ENCODE measurements at places on chromosomes 16 and 17.

- no peak for DNase-seq
Observed at GRCh38 chr17:41785859-41786226, 668 bp downstream of the JUP start.

GRCh38 chr16:46620266-46621005, 743 bp downstream of the SHCBP1 start:
- DNase-seq = no peak

GRCh38 chr16:89194340-89195311, 5.7 kb downstream of the SLC22A31 start:
- DNase-seq = no peak

DNA sequence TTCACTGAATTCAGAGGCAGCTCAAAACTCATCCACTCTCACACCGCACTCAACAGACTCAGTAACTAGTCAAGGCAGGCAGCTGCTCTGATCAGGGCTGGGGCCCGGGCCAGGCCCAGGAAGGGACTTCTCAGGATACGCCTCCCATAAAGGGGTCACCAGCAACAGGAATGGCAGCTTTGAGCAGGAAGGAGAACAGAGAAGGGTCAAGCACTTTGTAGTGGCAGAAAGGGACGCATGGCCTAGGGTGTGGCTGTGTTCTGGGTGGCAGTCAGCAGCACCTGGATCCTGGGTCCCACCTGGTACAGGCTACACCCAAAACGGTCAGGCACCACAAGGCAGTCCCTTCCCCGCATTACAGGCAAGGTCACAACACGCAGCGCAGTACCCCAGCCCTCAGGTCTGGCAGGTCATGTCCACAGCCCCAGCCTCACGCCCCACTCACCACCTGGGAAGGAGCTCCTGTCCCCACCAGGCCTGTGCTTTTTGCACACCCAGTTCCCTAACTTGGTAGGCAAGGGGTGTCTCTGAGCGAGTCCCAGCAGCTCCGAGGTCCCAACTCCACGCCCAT, 99.7 kb downstream of the ZNF778 start:
- no peak for DNase-seq

DNA sequence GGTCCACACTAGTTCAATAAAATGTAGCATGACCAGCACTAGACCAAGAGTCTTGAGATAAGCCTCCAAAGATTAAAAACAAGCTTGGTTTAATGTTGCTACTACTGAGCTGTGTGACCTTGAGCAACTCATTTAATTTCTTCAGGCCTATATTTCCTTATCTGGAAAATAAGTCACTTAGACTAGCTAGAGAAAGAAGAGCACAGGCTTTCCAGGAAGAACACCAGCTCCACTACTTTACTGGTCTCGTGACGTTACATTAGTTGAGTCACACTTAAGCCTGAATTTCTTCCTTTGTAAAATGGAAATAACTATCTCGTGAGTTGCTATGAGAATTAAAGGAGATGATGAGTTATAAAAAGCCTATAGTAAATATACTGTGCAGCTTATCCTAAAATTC, 5.4 kb downstream of the HELZ start:
- DNase-seq = no peak

- DNase-seq = no peak
Observed at GRCh38 chr17:80890196-80890920, 101.3 kb upstream of the CHMP6 start.

DNA sequence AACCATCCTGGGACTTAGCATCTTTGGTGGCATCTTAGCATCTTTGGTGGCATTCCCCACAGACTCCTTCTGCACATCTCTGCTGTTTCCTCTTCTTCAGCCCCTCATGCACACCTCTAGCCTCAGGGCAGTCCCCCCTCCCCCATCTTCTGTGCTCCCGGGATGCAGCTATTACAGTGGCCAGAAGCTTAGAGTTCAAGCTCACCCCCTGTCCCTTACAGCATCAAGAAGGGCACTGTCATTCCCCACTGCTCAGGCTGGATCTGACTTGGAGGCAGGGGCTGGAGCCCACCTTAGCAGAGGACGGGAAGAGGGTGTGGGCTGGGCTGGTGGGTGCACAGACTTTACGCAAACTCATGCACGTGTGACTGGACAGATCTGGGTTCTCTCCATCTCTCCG, 650 bp downstream of the EPN3 start:
- no peak for DNase-seq

- DNase-seq = no peak
Observed at GRCh38 chr17:50947782-50948543, 81.8 kb upstream of the TOB1 start.

DNA sequence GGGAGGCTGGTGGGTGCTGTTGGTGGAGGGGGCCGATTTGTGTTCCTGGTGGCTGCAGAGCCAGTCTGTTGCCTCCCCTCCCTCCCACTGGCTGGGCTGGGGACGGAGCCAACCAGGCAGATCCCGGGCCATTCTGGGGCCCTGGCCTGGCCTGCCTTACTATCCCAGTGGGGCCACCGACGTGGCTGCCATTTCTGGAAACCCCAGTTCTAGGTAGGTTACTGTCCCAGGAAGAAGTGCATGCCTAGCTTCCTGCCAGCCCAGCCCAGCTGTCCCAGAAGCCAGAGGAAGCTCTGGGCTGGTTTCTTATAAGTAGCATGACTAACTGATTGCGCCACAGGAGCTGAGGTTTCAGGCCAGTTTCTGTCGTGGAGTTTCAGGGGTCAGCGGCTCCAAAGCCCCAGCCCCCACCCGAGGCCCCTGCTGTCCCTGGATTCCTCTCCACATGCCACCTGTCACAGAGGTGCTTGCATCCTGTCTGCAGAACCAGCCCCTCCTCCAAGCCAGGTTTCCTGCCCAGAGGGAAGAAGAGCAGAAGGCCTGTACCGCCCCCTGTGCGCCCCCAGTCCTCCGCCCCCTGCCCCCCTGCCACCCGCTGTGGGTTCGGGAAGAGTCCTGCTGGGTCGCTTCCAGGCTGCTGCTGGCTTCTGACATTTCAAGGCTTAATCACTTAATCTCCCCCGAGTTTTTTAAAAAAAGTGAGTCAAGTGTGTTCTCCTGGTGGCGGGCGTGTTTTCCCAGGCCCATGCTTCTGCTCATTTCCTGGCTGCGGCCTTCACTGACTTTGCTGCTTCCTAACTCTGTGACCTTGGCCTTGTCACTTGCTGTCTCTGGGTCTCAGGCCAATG, 13.2 kb downstream of the IL4R start:
- DNase-seq = no peak

DNA sequence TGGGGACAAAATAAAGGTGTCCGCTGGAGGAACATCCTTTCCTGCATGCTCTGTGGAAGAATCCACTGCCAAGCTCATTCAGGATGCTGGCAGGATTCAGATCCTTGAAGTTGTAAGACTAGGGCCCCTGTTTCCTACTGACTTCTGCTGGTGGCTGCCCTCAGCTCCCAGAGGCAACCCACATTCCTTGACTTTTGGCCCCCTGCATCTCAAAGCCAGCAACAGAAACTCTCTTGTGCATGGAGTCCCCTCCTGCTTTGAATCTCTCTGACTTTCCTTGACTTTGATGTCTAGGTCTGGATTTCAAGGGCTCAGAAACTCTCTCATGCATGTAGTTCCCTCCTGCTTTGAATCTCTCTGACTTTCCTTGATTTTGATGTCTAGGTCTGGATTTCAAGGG, 461.5 kb downstream of the WWOX start:
- no peak for DNase-seq

GRCh38 chr17:82305727-82306300, 11.6 kb downstream of the CD7 start:
- DNase-seq = no peak

GRCh38 chr16:85429776-85430522, 183.2 kb upstream of the GSE1 start:
- DNase-seq = no peak

All from activated CD4-positive, CD25-positive, alpha-beta regulatory T cell treated with anti-CD3 and anti-CD28 coated beads, Interleukin-2, amount 50 U/mL, for 16 hours (primary cell).